ENCODE measurements at places on chromosomes 12 and 14.

- no peak for DNase-seq
These were observed 26.8 kb downstream of the KLRK1 start for GRCh38 chr12:10362828-10363657.

DNA sequence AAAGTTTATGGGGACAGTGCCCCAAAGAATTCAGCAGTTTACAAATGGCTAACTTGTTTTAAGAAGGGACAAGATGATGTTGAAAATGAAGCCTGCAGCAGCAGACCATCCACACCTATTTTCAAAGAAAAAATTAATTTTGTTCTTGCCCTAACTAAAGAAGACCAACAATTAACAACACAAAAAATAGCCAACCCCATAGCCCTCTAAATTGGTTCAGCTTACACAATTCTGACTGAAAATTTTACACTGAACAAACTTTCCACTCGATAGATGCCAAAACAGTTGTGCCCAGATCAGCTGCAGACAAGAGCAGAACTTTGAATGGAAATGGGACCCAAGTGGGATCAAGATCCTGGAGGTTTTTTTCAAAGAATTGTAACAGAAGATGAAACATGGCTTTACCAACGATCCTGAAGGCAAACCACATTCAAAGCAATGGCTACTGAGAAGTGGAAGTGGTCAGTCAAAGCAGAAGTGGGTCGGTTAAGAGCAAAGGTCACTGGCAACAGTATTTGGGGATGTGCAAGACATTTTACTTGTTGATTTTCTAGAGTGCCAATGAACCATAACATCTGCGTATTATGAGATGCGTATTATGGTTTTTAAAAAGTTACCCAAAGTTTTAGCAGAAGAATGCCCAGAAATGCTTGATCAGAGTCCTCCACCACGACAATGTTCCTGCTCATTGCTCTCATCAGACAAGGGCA, 30.0 kb downstream of the SLC39A9 start:
- DNase-seq: no peak

GRCh38 chr12:124938587-124938986, 24.1 kb upstream of the UBC start:
- no peak for DNase-seq

DNA sequence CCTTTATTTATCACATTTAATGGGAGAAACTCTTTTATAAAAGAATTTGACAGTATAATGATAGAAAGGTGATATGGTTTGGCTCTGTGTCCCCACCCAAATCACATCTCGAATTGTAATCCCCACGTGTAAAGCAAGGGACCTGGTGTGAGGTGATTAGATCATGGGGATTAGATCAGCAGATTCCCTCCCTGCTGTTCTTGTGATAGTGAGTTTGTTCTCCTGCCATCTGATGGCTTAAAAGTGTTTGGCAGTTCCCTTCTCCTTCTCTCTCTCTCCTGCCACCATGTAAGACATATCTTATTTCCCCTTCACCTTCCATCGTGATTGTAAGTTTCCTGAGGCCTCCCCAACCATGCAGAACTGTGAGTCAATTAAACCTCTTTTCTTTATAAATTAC, 1110.3 kb downstream of the FLRT2 start:
- DNase-seq: no peak

DNA sequence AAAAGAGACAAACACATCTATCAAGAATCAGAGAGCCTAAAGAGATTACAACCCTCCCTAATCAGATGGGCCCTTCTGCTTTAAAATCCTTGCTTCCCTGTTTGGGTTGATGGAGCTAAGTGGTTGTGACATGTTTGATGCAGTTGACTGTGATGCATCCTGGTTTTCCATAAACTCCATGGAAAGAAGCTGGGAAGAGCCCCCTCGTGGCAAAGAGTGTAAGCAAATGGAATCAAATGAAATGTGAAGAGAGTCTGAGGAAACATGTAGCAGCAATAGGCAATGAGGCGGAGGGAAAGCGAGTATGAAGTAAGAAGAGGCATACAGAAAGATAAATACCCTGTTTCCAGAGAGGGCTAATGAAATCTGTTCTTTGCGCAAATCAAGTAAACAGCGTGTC, 70.4 kb upstream of the SLCO1C1 start:
- DNase-seq: no peak

All from left forelimb (tissue), 1 donor.